ENCODE measurements at places on chromosomes 1 and 21. TPM values are rescaled to one million over a fixed set of nuclear protein-coding genes. Genes with fewer than 3 reads are reported as not detected.

DNA sequence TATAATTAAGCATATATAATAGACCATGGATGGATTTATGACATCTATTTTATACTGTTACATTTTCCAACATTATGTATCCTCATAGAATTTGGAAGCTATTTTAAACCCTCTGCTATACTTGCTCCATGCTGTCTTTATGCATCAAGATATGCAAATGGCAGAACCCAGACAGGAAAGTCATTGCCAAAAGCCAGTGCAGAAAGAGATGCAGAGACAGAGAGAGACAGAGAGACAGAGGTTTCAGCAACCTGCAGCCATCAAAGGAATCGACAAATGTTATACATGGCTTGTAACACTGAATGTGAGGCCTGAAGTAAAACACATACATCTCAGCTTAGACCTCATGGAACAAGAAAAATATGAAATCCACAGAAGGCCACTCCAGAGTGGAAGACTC is 7.5 kb upstream of the PTPRC start:
- no peak for DNase-seq

The ABCG1 gene
- 19.2 TPM for total RNA-seq

The TFF2 gene
- not detected for total RNA-seq

- DNase-seq: no peak
These were observed 88.8 kb upstream of the PAXBP1 start for GRCh38 chr21:32860399-32860798.

The LAMC2 gene
- 14.1 TPM for total RNA-seq

The RAP1A gene
- total RNA-seq: 21.4 TPM

The OR14K1 gene
- total RNA-seq: not detected

- peak; percentile 37 for DNase-seq
These were observed 14.0 kb upstream of the TBX15 start for GRCh38 chr1:119002028-119002686.

- no peak for DNase-seq
These were observed 6.6 kb downstream of the MAP3K21 start for GRCh38 chr1:233334092-233334491.

The PDPN gene
- 5.3 TPM for total RNA-seq

GRCh38 chr1:82064691-82065090 is 264.0 kb downstream of the ADGRL2 start:
- no peak for DNase-seq

GRCh38 chr1:88883156-88883555 is 8.2 kb downstream of the GTF2B start:
- no peak for DNase-seq

GRCh38 chr1:205246351-205247119 is 18.8 kb downstream of the TMCC2 start:
- DNase-seq: peak; percentile 38

- peak; percentile 87 for DNase-seq
These were observed 137.1 kb downstream of the CAMTA1 start for GRCh38 chr1:6922096-6922931.

DNA sequence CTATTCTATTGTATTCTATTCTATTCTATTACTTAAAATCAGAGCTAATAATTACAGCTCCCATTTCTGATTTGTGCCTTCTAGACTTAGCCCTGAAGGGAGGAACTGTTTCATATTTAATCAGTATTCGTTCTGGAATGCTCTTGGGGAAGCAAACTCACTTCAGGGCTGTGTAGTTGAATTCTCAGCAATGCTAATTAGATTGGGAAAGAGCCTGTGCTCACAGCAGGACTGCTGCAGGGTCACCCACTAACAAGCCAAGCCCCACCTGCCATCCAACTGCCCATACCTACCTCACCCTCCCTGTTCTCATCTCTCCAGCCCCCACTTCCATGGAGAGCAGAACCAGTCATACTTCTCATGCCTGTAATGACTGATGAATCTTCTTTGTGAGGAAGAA is 464.2 kb downstream of the PTPRU start:
- no peak for DNase-seq

- DNase-seq: no peak
These were observed 6.5 kb upstream of the CELA2B start for GRCh38 chr1:15469361-15469760.

DNA sequence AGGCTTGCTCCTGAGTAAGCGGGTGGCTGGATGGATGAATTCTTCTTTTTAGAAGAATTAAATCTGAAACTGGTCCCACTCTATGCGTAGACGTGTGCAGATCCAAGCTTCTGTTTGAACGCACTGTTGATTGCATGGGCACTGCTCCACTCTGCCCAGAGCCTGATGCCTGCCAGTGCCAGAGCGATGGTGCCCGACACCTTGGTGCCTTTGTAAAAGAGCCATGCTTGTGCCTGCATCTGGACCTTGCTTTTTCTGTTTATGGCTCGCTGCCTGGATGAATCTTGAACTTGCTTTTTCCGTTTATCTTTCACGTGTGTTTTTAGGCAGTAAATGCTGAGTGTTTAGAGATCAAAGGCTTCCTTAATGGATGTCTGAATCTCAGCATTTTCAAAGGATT is 15.0 kb upstream of the PWP2 start:
- DNase-seq: no peak

GRCh38 chr21:30329203-30329875 is 8.2 kb downstream of the KRTAP27-1 start:
- no peak for DNase-seq

The CFAP410 gene
- 13.0 TPM for total RNA-seq

- DNase-seq: no peak
These were observed 130.9 kb downstream of the FOXD2 start for GRCh38 chr1:47568763-47569162.

GRCh38 chr21:29613021-29613420 is 314.3 kb downstream of the BACH1 start:
- DNase-seq: no peak

GRCh38 chr1:243882276-243882675 is 32.2 kb upstream of the AKT3 start:
- DNase-seq: no peak

The TMEM79 gene
- 14.6 TPM for total RNA-seq

- no peak for DNase-seq
These were observed 185.6 kb upstream of the RUNX1 start for GRCh38 chr21:35234725-35235124.

DNA sequence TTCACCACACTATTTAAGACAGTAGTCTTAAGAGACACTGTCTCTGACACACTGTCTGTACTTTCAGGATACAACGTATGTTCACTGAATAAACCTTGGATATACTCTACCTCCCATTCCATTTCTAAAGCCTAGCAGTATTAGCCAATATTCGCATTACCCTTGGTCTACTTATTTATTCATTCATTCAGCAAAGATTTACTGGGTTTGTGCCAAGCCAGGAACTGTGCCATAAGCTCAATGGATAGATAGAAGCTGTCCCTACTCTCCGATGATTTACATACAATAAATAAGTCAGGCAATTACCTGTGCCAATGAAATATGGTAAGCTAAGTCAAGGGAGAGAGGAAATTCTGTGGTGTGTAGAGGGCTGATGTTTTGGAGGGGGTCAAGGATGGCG is 195.2 kb upstream of the RAB4A start:
- DNase-seq: no peak

The PTP4A2 gene
- total RNA-seq: 173 TPM

GRCh38 chr1:173017792-173018191 is 32.9 kb downstream of the TNFSF18 start:
- no peak for DNase-seq

The PIP5K1A gene
- 70.1 TPM for total RNA-seq

The FAM177B gene
- total RNA-seq: 0.20 TPM

DNA sequence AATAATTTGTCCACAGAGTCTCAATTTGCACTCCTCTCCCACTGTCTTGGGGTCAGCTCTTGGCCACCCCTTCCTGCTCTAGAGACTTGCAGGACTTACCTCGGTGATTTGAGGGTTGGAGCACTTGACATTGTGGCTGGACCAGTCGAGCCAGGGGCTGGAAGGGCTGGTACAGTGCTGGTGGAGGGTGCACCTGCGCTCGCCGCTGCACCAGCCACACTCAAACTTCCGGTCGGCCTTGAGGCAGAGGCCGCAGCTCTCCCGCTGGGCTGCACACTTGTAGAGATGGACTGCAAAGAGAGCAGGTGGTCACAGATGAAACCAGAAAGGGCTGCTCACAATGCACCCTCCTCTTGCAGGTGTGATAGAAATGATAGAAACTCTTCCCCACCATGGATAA is 165.0 kb downstream of the PLXNA2 start:
- DNase-seq: no peak

The LDLRAD2 gene
- total RNA-seq: 0.10 TPM

DNA sequence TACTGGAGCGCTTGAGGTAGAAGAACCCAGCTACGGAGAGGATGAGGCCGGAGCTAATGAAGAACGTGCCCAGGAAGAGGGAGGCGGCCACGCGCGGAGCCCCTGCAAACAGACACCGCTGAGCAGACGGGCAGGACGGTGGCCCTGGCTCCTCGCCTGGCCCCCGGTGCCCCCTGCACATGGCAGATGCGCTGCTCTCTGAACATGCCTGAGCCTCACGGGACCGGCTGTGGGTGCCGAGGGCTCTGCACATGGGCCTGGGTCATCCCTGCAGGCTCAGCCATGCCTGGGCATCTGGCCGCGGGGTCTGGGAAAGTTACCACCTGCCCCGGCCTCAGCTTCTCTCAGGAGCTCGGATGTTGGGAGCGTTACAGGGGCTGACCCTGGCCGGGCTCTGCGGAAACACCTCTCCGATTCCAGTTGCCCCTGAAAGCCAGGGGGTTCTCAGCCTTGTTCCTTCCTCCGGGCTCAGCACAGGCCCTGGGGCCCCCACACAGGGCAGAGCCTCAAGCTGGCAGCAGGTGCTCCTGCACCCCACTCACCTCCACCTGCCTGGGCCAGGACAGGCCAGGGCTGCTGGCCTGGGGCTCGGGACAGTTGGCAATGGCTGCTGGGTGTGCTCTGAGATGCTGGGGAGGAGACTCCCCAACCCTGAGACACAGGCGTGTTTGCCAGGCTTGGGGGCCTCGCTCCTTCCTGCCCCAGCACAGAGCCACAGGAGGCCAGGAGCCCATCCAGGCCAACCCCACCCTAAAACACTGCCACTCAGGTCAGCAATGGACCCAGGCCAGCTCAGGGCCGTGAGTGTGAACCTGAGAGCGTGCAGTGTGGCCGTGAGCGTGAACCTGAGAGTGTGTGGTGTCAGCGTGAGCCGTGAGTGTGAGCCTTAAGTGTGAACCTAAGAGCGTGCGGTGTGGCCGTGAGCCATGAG is 12.1 kb upstream of the RNF223 start:
- DNase-seq: no peak

DNA sequence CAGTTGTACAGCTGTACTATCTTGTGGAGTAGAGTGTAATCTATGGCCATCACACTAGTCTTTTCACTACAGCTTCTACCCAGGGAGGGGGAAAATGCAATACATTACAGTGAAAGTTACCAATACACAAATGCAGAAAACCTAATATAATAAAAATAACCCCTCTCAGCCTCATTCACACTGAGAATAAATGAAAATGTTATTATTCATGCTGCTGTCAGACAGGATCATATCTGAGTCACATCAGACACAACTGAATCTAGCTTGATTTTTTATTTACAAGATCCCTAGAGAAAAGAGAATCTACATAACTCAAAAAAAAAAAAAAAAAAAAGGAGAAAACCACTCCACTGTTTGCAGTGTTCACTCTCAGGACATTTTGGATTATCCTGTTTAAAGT is 293.9 kb upstream of the ESRRG start:
- DNase-seq: no peak

The FLG2 gene
- total RNA-seq: 139 TPM

DNA sequence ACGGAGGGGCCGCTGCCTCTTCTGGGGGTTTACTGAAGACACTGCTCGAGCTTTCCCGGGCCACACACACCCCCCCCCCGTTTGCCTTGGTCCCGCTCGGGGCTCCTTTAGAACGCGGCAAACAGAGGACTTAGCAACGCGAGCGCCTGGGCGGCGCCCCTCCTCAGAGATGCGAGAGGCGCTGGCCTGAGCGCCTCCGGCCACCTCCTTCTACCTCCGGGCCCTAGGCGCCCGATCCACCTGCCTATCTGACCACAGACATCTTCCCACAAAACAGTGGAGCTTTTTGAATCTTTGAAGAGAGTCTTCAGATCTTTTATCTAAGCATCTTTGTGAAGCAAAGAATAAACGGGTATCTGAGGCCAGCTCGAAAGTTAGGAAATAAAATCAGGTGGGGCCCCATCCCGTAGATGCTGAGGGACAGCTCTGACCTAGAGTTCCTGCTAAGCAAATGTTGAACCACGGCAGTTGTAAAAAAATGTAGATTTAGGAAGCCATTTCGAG is 436 bp upstream of the TTLL7 start:
- DNase-seq: no peak

The CYP4A22 gene
- not detected for total RNA-seq

DNA sequence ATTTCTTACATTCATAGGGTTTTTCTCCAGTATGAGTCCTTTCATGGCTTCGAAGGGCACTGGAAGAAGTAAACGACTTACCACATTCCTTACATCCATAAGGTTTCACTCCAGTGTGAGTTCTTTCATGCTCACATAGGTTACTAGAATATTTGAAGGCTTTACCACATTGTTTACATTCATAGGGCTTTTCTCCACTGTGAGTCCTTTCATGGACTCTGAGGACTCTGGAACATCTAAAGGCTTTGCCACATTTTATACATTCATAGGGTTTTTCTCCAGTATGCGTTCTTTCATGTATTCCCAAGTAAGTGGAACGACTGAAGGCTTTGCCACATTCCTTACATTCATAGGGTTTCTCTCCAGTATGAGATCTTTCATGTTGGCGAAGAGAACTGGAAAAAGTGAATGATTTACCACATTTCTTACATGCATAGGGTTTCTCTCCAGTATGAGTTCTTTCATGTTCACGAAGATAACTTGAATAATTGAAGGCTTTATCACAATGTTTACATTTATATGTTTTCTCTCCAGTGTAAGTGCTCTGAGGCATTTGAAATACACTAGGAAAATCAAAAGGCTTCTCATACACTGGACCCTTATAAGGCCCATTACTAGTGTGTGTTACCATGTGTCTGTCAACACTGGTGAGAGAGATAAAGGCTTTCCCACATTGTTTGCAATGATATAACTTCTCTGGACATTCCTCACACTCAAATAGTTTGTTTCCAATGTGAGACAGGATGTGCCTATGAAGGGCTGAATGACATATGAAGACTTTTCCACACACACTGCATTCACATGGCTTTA is 29.9 kb upstream of the ZNF695 start:
- DNase-seq: no peak

The ENAH gene
- 51.3 TPM for total RNA-seq
